NCI-H1417 treated with DMSO at 0.1 percent for 48 hours (cell line): ENCODE measurements at places on chromosomes 2 and 18.

- no peak for DNase-seq
These were observed 79.6 kb downstream of the MSTN start for GRCh38 chr2:189982780-189983394.

GRCh38 chr2:237035781-237036475 lies 49.8 kb upstream of the COPS8 start:
- DNase-seq = no peak

GRCh38 chr2:138727956-138728355 lies 52.2 kb downstream of the NXPH2 start:
- no peak for DNase-seq

- no peak for DNase-seq
These were observed 564 bp downstream of the DPYSL5 start for GRCh38 chr2:26848336-26849055.

- DNase-seq = no peak
These were observed 329.9 kb upstream of the RAB12 start for GRCh38 chr18:8279346-8279745.

DNA sequence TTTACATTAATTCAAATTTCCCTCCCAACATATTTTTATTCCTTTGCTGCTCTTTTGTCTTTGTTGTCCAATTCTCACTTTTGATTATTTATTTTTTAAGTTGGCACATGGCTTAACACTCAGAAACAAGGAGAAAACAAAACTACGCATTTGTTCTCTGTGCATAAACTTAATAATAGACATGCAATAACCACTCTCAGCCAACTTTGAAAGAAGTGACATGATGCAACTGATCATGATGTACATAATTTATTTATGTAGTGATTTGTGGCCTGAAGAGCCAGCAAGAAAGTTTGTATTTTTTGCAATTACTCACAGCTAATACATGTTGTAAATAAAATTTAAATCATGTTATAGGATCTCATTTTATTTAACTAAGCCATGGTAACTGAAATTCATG lies 942.8 kb upstream of the PIK3C3 start:
- DNase-seq = no peak

DNA sequence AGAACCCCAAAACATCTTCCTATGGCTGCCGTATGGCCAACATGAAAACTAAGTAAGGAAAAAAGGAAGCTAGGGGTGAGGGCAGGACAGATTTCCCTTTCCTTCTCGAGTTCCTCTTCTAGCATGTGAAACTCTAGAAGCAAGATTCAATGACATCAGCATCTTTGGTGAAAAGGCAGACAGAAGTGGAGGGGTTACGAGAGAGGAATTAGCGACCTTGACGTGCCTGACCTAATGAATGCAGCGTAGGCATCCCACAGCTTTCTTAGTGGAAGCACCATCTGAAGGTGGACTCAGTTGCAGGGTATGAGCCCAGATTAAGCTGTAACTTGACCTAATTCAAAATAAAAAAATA lies 47.9 kb upstream of the PELI1 start:
- no peak for DNase-seq

DNA sequence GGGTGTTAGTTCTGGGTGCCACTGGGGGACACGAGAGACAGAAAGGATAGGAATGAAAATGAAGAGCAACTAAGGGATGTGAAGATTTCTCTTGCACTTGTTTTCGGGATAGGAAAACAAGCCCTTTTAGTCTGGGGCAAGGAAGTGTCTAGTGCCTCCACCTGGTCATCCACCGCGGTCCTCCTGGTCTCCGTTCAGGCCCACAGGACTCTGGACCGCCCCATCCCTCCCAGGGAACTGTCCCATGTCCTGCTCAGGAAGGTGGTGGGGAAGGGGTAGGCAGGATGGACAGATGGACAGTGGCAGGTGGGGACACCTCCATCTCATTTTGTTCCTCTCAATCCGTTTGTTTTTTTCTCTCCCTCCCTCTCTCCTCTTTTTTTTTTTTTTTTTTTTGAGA lies 45.9 kb downstream of the AGAP1 start:
- no peak for DNase-seq

DNA sequence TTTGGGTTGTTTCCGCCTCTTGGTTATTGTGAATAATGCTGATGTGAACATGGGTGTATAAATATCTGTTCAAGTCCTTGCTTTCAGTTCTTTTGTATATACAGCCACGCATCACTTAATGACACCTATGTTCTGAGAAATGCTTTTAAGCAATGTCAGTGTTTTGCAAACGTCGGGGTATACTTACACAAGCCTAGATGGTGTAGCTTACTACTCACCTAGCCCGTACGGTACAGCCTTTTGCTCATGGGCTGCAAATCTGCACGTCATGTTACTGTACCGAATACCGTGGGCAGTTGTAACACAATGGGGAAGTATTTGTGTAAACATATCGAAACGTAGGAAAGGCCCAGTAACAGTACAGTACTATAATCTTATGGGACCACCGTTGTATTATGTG lies 12.4 kb downstream of the RALB start:
- DNase-seq = no peak

DNA sequence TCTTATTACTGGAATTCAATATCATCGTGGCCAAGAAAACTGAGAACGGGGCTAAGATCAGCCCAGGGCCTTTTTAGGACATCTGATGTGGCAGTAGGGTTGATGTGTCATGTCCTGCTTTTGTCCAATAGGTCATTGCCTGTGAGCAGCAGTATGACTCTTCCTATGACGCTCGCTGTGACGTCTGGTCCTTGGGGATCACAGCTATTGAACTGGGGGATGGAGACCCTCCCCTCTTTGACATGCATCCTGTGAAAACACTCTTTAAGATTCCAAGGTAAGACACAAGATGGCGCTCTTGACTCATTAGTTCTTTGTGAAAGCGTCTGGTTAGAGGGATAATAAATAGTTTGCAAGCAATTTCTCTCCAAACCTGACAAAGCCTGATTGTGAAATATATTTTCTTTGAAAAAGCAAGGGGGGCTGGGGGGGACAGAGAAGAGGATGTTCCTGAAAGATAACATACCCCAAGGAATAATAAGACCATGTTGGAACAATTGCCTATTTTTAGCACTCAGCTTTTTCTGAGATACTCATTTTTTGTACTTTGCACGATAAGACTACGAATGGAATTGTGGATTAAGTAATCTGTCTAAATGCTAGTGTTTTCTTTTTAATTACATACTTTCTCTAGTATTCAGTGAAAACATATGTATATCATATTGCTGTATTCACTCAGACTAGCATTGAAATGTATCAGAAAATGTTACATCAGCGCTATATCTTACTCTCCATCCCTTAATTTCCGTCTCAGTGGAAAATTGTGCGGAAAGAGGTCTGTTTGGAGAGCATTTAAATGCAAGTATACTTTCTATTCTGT lies 58.1 kb downstream of the MYO3B start:
- no peak for DNase-seq

- peak; percentile 24 for DNase-seq
These were observed at the start of gene ASAP2 for GRCh38 chr2:9205963-9206948. ASAP2 (plus strand) TSS chr2:9206812; CDS start chr2:9207105, 293 bp downstream.

DNA sequence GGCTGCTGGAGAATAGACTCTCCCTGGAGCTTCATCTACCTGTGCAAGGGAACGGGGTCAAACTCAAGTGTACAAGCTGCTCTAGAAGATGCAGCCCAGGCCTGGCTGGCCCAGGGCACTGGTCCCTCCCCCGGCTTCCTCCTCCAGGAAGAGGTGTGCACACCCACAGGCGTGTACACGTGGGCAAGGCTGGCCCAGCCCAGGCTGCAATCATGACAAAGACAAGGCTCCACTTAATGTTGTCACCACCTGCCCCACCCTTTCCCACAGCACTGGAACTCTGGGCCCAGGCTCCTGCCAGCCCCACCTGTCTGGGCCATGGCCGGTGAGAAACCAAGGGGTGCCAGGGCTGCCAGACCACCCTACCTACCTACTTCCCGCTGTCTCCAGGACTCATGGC lies 29.6 kb upstream of the ALPP start:
- DNase-seq = no peak

DNA sequence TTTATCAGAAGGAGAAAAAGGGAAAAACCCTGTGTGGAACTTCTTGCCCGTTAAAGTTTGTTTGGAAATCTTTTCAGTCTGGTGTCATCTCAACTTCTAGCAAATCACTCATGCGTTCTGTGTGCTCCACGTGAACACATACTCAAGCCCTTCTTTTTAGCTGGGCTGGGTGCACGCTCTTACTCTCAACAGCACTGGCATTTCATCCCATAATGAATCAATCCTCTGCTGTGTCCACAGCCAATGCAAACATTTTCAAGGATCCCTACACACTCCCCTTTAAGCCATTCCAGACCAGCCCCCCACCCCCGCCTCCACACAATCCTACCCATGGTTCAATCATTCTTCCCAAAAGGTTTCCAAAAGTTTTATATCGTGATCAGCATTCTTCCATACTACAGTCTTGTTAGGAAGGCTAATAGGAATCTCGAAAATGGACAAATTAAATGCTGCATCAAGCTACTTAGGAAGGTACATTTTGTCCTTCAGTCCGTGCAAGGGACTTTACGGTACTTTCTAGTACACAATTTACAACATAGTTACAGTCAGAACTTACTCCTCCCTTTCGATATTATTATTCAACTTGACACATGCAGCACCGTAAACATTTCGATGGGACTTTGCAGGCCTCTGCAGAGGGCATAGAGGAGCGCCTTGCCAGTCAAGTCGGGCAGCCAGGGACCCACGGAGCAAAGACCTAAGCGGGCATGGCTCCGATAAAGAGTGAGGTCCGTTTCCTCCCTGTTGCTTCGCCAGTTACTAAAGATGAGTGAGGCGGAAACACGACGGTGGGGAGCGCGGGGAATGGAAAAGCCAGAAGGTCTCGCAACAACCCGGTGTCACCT lies 1.4 kb downstream of the PTGR3 start:
- no peak for DNase-seq

DNA sequence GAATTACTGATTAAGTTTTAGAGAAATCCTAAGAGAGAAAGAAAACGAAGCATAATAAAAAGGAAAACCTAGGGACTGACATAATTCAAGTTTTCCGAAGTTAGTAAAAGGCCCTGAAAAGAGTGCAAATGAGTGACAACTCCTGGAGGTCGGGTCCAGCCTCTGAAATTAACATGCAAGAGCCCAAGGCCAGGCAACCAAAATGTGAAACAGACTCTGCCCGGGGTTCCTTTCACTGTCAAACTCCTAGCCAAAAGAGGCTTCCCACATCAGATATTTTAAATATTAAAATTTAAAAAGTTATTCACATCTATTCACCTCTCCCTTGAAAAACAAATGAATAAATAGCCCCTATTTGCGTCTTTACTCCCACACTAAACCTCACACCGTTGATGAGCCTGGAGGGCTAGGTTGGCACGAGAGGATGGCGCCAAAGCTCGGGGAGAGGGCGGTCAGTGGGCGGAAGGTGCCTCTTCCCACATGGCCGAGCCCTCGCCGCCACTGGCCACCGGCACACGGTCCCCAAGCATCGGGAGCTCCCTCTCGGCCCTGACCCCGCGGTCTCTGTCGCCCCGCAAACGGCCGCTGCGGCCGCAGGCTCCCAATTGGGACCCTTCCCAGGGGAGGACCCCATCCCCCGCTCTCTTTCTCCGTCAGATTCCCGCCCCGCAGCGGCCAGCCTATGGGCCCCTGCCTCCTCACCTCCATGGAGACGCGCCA lies 630 bp downstream of the PPM1G start:
- DNase-seq = no peak

DNA sequence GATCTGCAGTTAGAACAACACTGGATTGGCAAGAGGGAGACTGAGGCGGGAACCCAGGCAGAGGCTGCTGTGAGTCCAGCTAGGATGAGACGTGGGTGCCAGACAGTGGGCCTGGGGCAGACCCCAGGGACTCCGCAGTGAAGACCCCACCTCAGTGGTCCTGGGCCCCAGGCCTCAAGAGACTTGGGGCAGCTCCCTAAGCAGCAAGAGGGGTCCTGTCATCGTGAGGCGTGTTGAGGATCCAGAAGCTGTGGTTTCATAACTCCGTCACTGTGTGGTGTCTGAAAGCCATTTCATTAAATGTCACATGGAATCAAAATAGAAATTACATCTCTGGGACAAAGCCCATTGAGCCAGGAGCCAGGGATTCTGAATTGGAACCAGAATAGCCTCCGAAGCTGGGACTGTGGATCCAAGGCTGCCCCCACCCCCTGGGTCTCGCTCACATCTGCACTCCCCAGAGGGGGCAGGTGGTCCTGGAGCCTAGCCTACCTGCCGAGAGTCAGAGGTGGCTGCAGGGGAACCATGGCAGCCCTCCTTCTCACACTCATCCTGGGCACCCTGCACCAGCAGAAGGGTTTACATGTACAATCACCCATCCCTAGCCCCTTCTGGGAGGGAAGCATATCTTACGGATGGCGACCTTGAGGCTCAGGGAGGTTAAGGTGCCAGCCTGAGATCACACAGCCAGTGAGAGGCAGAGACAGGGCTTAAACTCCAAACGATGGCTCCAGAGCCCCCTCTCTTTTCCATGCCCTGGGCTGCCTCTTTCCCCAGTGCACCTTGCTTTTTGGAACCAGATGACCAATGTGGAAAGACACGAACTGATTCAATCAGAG lies 23.2 kb downstream of the RRM2 start:
- DNase-seq = no peak

- DNase-seq = no peak
These were observed 436.8 kb upstream of the CWC22 start for GRCh38 chr2:180443888-180444287.

- no peak for DNase-seq
These were observed 571.9 kb upstream of the CRIM1 start for GRCh38 chr2:35783723-35784122.
